ENCODE measurements at places on chromosomes 12 and 14.

- no peak for DNase-seq
Measured at GRCh38 chr12:122886851-122887818, 8.8 kb downstream of the VPS37B start.

DNA sequence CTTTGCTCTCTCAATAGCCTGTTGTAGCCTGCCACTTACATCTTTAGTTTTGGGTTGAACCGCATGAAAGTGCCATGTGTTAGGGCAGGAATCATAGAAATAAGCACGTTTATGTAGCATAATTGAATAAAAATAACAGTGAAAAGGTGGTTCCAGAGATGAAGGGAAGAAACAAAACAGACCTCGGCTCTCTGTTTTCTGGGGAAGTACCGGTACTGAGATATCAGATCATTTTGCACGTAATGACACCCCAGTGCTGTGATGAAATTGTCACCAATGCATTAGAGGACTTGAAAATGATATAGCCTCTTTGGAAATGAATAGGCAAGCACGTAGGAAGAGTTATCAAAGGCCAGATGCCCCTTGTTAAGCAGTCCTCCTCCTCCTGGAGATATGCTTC, 42.5 kb upstream of the DLK1 start:
- no peak for DNase-seq

DNA sequence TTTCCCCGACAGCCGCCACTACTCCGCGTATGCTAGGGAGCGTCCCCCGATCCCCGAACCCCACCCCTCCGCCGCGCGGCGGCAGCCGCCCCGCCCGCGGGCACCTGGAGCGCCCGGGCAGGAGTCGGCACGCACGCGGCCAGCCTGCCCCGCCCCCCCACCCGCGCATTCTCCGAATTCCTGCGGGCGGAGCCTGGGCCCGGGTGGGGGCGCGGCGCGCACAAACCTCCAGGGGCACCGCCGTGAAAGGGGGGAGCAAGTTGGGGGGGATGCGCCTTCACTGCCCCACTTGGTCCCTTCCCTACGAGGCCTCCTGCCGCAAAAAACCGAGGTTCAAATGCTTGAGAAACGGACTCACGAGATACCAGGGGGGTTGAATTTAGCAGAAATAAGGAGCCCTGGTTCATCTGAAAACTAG, 1.7 kb downstream of the AJUBA start:
- DNase-seq, result peak; percentile 65

- no peak for DNase-seq
Measured at GRCh38 chr14:20413744-20414082, 412 bp upstream of the TEP1 start.

DNA sequence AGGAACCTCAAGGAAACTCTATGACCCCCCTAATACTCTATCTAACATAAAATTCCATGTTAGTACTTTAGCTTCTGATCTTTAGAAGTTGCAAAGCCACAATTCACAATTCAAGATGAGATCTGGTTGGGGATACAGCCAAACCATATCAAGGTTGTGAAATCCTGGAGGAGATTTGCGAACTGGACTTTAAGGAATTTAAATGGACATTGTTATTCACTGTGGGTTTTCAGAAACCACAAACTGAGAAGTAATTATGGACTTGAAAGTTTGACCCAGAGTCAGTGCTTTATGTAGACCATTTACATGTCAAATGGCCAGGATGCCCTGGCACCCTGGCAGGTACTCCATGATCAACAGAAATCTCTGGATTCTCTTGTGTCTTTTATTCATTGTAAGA, 14.2 kb upstream of the CDKL1 start:
- no peak for DNase-seq

DNA sequence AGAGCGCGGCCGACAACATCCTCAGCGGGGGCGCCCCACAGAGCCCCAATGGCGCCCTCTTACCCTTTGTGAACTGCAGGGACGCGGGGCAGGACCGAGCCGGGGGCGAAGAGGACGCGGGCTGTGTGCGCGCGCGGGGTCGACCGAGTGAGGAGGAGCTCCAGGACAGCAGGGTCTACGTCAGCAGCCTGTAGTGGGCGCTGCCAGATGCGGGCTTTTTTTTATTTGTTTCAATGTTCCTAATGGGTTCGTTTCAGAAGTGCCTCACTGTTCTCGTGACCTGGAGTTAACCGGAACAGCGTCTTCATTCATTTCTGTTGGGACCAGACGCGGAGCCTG, 103.8 kb upstream of the FKBP4 start:
- DNase-seq, result peak; percentile 30

- DNase-seq, result no peak
Measured at GRCh38 chr12:77189458-77189857, 124.1 kb upstream of the E2F7 start.

GRCh38 chr14:88929656-88930436, 105.4 kb downstream of the TTC8 start:
- no peak for DNase-seq

DNA sequence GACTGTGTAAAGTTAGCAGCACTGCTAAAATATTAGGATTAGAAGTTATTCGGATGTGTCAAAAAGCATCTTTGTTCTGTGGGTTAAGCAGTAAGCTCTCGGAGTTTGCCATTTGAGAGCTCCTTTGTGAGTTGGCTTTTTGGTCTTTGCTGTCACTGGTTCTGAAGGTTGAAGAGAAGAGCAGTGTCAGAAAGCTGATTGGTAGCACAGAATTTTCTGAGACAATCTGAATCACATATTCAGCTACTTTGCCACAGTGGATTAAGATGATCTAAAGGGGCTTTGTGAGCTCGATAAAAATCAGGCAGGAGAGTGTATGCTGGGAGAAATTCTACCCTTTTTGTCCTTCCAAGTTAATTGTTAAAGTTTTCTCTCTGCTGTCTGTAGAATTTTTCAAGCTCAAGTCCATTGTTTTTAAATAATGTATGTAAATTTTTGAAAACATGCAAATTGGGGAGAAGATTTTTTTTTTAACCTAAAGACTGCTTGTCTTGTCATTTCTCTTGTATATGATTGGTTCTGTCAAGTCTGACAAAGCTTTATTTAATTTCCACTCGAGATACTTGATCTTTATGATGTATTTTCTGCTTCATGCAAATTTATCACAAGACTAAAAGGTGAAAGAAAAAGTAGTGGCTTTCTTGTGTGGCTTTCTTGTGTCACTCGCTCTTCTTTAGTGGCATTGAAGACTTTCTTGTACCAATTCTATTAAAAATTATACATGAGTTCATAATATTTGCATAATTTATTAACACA, 307.3 kb downstream of the EGLN3 start:
- no peak for DNase-seq

DNA sequence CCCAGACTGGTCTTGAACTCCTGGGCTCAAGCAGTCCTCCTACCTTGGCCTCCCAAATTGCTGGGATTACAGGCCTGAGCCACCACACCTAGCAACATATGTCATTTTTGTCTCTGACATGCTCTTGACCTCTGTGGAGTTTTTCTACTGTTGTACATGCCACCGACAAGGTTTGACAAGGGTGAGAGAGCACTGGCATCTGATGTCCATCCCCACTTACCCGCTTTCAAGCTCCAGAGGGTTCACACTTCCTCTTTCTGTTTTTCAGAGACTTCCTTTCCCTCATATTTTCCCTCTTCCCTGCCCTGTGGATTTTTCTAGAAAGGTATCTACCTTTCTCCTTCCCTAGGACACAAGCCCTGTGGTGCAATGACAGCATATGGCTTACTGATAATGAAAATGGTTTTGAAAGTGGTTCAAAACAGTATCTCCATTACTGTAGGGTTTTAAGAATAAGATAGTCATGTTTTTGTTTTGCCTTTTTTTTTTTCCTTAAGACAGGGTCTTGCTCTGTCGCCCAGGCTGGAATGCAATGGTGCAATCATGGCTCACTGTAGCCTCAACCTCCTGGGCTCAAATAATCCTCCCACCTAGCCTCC, 27.7 kb upstream of the PLEKHG3 start:
- DNase-seq, result no peak

- no peak for DNase-seq
Measured at GRCh38 chr12:18897823-18898222, 159.9 kb downstream of the CAPZA3 start.

GRCh38 chr12:3172124-3173007, 95.2 kb downstream of the TSPAN9 start:
- no peak for DNase-seq

DNA sequence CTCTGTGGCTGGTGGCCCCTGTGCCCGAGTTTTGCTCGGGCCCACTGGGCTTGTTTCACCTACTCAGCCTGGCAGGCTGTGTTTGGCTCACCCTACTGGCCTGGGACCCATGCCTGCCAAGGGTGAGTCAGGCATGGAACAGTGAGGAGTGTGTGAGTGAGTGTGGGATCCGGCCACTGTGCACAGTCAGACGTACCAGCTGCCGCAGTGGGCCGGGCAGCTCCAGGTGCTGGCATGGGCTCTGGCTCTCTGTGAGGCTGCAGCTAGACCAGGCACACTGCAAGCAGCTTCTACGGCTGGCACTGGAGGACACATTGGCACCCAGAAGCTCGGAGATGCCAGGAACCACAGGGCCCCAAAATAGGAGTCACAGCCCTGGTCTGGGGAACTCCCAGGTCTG, 40.6 kb downstream of the HSD17B6 start:
- DNase-seq, result no peak

- no peak for DNase-seq
Measured at GRCh38 chr12:6070472-6071257, 53.8 kb downstream of the VWF start.

DNA sequence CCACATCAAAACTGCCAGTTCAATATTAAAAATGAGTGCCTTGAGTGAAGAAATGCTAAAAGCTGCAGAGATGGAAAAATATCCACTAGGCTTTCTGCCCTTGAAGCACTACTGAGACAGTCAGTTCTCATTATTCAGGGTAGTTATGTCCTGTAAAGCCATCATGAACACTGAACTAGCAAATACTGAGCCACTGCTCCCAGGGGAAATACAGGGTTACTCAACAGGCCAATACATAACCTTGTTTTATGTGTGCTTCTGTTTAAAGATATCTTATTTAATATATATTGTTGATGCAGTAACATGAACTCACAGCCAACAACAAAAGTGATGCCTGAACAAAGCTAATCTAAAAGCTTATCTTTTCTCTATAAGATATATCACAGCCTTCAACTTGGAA, 3.3 kb downstream of the RAD52 start:
- no peak for DNase-seq

DNA sequence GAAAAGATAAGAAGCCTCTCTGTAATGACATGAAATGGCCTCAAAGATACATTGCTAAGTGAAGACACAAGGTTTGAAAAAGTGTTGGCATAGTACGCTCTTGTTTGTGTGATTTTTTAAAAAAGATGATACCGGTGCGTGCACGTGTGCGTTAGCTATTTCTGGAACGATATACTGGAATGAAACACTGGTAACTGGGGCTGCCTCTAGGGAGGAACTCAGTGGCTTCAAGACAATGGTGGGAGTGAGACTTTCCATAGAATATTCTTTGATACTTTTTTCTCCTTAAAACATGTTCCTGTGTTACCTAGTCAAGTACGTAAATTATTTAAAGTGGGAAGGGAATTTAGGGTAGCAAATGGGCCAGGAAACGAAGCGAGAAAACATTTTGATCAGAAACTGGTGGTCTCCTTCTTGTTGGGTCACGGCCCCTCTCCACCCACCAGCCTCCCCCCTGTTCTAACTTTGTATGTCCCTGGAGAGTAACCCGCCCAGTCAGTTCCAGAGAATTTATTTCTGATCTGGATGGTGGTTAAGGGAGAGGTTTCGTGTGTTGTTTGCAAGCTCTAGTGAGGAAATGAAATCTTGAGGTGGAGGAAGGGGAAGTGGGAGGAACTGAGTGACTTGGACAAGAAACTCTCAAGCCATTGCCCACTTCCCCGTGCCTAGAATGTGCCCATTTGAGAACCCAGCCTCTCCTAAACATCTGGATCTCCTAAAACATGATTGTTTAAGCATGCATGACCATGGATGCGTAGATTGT, 6.6 kb downstream of the FGF6 start:
- no peak for DNase-seq

- DNase-seq, result no peak
Measured at GRCh38 chr12:93734784-93735183, 57.6 kb downstream of the CRADD start.
